RKO (cell line): ENCODE measurements at places on chromosomes 7 and 10.

- DNase-seq: no peak
Observed at GRCh38 chr10:103791291-103791690, 64.1 kb downstream of the SH3PXD2A start.

GRCh38 chr7:110922906-110923305 is 168.0 kb upstream of the LRRN3 start:
- peak; percentile 21 for DNase-seq

- DNase-seq: peak; percentile 26
Observed at GRCh38 chr7:80133361-80134114, 1.1 kb upstream of the GNAI1 start.

GRCh38 chr10:1057106-1057657 is 997 bp downstream of the WDR37 start:
- DNase-seq: peak; percentile 81

DNA sequence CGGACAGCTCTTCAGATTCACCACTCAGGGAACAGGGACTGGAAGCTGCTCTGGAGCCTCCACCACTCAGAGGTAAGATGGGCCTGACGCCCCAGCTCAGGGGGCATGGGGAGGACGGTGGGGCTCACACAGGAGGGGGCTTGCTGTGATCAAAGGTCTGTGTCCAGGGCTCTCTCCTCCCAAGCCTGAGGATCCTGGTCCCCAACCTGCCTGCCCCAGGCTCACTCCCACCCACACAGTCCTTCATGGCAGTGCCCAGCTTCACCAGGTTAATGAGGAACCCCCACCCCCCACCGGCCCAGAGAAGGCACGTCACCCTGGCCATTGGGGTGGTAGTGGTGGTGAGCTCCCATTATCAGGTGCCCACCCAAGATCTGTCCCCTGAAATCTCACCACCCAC is 926.7 kb upstream of the ZNF722 start:
- no peak for DNase-seq

GRCh38 chr7:33868166-33868565 is 37.2 kb upstream of the BMPER start:
- DNase-seq: no peak

- DNase-seq: no peak
Observed at GRCh38 chr10:70167246-70167645, 3.1 kb downstream of the SAR1A start.

DNA sequence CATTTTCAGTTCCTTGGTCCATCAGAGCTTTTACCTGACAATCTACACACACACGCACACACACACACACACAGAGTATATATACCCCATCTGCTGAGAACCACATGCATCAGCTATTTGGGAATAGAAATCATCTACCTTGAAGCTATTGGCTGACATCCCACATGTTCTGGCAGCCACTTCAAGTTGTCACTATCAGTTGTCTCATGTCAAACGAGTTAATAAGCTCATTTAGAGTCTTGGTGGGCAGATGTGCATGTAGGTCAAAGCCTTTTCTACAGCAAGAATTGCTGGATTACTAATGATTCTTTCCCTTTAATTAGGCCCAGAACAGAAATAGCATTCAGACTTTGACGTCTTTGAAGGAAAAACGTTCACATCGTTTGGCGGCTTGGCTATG is 36.8 kb downstream of the COL28A1 start:
- DNase-seq: no peak

GRCh38 chr7:63012633-63013183 is 985.9 kb upstream of the ZNF722 start:
- DNase-seq: no peak

GRCh38 chr10:117531371-117532002 is 11.1 kb upstream of the EMX2 start:
- DNase-seq: no peak

- DNase-seq: no peak
Observed at GRCh38 chr10:91571671-91572070, 61.2 kb downstream of the PPP1R3C start.

- DNase-seq: no peak
Observed at GRCh38 chr10:29675984-29676383, 41.2 kb upstream of the SVIL start.

GRCh38 chr7:77386165-77386822 is 29.9 kb downstream of the GSAP start:
- no peak for DNase-seq

DNA sequence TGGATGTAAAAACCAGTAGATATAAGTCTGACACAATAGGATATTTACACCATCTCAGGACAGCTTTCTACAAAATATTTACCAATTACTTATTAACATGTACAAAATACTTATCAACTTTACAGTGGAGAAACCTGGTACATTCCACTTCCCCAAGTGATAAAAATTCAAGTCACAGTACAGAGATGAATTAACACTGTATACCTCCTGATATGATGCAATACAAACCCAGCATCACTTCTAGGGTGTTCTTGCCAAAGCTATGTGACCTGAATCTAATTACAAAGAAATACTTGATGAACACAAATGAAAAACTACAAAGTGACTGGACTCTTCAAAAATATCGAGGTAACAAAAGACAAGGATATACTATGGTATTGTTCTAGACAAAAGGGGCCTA is 156.4 kb upstream of the FGFR2 start:
- no peak for DNase-seq

DNA sequence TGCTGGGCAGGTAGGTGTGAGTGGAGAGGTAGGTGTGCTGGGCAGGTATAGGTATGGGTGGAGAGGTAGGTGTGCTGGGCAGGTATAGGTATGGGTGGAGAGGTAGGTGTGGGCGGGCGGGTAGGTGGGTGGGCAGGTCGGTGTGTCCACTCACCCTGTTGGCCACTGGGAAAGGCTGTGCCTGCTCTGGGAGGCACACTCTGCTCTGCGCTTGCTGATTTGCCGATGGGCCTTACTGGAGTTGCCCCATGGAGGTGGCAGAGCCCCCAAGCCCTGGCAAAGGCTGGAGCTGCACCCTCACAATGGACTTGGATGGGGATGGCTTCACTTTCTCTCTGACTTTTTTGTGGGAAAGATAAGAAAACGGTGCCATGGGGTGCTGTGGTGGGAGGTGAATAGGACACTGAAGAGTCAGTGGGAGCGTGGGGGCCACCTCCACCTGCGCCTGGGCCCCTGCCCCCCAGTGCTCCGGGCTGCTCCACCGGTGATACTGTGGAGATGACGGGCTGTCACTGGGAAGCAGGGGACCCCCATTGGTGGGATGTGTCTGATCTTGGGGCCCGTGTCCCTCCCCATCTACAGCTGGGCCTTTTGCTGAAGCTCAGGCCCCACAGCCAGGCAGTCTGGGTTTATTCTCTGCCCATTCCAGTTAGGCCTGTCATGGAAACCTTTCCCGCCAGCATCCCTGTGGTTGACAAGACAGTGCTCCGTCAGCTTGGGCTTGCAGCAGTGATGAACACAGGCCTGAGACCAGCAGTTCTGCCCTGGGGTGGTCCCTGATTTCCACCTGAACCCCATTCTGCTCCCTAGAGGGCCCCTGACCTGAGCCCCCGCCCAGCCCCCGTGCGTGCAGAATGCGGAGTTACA is 75.0 kb downstream of the NKX6-2 start:
- no peak for DNase-seq

DNA sequence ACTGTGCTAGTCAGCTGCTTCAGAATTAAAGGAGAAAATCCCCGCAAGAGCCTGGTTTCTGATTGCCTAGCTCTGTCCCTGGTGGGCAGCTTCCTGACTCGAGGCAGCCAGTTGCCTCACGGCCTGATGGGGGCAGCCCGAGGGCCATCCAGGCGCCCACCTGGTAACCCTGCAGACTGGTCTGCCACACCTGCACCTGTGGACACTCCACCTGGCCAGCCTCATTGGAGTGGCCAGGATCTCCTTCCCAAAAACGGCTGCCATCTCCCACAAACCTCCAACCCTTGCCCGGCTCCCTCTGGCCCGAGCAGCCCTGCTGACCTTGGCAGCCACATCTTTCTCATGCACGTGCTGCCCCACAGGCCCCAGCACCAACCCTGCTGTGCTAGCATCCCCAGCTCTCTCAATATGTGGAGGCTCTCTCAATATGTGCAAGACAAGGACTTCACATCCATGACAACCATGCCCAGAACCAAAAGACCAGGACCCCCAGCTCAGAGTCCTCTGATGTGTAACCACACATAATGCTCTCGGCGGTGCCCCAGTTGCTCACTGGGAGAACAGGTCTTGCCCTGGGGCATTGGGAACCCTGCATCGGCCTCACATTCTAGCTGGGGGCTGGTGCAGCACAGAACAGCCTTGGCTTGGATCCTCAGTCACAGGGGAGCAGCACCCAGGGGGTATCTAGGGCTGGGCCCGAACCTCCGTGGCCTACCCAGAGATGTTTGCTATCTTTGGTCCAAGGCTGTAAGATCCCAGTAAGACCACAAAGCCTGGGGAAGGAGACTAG is 14.6 kb downstream of the DRGX start:
- DNase-seq: no peak

DNA sequence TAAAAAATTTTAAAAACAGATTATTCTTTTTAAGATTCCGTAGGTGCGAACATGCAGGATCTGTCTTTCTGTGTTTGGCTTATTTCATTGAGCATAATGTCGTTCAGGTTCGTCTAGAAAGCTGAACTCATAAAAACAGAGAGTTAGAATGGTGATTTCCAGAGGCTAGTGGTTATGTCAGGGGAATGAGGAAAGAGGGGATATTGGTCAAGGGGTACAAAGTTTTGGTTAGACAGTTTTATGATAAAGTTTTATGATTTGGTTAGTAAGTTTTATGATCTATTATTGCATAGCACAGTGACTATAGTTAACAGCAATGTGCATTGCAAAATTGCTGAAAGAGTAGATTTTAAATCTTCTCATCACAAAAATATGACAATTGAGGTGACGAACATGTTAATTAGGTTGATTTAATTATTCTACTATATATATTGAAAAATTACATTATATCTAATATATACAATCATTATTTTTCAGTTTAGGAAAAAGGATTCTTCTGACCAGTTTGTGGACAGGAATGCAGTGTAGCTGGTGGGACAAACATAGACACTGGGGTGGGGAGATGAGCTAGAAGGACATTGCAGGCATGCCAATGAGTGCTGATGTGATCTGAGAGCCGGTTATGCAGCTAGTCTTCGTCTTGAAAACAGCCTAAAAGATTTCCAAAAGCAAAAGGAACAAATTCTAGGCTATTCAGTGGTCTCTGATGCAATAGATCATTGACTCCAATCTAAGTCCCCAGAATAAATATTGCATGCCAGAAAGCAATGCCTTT is 31.3 kb upstream of the MALRD1 start:
- no peak for DNase-seq

- no peak for DNase-seq
Observed at GRCh38 chr10:46286991-46287693, at the start of gene ANTXRL. Gene ANTXRL (plus strand): TSS chr10:46286997. CDS start chr10:46287263, 266 bp downstream.

DNA sequence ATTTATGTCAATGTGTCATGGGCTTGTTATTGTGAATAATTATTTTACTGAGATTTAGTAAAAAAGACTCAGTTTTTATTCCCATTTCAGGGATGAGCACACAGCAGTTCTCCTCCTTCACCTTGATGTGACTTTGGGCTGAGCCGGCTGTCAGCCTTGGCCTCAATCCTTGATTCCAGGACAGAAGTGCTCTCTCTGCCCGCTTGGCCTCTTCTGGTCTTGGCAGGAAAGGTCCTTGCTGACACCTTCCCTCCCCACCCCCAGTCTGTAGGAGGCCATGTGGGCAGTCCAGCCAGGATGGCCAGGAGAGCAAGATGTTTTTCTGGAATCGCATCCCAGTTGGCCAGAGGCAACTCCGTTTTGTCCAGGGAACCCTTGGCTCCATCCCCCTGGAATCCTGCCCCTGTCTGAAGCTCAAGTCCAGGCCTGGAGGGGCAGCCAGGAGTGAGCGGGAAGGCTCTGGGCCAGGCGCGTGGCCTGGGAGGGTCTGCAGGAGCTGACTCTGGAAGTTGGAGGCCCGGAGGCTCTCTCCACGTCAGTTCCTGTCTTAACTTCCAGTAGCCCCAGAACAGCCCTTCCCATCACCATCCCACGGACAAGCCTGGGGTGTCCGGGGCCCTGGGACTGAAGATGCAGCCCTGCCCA is 100.9 kb downstream of the PDGFA start:
- no peak for DNase-seq

DNA sequence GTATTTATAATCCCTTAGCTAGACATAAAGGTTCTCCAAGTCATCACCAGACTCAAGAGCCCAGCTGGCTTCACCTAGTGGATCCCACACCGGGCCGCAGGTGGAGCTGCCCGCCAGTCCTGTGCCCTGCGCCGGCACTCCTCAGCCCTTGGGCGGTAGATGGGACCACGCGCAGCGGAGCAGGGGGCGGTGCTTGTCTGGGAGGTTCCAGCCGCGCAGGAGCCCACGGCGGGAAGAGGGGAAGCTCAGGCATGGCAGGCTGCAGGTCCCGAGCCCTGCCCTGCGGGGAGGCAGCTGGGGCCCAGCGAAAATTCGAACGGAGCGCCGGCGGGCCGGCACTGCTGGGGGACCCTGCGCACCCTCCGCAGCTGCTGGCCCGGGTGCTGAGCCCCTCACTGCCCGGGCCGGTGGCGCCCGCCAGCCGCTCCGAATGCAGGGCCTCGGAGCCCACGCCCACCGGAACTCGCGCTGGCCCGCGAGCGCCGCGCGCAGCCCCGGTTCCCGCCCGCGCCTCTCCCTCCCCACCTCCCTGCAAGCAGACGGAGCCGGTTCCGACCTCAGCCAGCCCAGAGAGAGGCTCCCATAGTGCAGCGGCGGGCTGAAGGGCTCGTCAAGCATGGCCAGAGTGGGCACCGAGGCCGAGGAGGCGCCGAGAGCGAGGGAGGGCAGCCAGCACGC is 675.6 kb downstream of the REEP3 start:
- DNase-seq: no peak

- DNase-seq: peak; percentile 66
Observed at GRCh38 chr7:66380272-66380888, 175.2 kb downstream of the TPST1 start.

GRCh38 chr7:36015733-36016132 is 137.3 kb upstream of the EEPD1 start:
- DNase-seq: no peak

GRCh38 chr10:68963151-68963550 is 7.2 kb downstream of the DDX21 start:
- DNase-seq: no peak

GRCh38 chr7:1672851-1673486 is 2.9 kb downstream of the ELFN1 start:
- DNase-seq: no peak

DNA sequence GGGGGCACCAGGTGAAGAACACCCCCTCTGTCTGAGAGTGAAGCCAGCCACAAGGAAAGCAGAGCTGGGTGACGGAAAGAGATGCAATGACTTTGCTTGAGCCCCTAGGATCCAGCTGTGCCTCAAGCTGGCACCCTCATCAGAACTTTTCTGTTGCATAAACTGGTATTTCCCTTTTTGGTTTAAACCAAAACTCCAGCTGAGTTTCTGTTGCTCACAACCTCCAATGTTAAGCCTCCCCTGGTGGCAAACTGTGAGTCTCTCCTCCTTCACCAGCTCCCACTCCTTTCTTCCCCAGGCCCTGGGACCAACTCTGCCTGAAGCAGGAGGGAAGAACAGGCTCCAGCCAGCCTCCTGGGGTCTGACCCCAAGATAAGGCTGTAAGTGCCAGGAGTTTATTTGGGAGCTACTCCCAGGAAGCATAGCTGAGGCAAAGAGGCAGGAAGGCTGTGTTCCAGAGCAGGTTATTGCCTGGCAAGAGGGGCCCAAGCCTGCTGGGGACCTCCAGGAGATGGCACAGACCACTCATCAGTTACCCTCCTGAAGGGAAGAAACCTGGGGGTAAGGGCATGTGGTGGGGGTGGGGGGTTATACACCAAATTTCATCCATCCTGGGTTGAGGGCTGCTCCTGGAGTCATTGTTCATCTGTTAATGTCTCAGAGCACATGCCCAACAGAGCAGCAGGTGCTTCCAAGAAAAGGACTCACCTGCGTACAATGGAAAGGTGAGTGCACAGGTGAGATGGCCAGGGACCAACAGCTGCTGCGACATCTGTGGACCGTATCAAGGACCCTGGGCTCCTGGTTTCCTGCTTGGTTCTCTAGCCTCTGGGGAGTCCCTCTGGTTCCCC is 73.3 kb upstream of the NANOS1 start:
- DNase-seq: no peak

GRCh38 chr10:70803775-70804420 is 11.8 kb upstream of the SGPL1 start:
- no peak for DNase-seq
